ENCODE measurements at places on chromosomes 1 and 21.

DNA sequence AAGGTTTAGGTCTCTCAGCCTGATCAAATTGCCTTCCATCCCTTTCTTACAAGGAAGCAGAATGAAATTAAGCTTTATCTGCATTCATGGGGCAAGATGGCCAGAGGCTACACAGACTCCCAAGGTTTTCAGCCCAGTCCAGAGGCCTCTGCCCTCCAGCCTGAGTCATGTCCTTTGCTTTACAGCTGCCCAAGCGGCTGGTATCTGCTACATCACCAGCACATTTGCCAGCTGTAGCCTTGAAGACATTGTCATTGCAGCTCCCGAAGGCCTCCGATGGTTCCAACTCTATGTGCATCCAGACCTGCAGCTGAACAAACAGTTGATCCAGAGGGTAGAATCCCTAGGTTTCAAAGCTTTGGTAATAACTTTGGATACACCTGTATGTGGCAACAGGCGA is 16.0 kb downstream of the HAO2 start:
- no peak for DNase-seq

GRCh38 chr1:201069636-201070035 is 42.6 kb downstream of the CACNA1S start:
- no peak for DNase-seq

GRCh38 chr21:43686811-43687565 is 27.6 kb downstream of the RRP1B start:
- DNase-seq: no peak

GRCh38 chr1:20271498-20272400 is 18.9 kb upstream of the VWA5B1 start:
- no peak for DNase-seq

DNA sequence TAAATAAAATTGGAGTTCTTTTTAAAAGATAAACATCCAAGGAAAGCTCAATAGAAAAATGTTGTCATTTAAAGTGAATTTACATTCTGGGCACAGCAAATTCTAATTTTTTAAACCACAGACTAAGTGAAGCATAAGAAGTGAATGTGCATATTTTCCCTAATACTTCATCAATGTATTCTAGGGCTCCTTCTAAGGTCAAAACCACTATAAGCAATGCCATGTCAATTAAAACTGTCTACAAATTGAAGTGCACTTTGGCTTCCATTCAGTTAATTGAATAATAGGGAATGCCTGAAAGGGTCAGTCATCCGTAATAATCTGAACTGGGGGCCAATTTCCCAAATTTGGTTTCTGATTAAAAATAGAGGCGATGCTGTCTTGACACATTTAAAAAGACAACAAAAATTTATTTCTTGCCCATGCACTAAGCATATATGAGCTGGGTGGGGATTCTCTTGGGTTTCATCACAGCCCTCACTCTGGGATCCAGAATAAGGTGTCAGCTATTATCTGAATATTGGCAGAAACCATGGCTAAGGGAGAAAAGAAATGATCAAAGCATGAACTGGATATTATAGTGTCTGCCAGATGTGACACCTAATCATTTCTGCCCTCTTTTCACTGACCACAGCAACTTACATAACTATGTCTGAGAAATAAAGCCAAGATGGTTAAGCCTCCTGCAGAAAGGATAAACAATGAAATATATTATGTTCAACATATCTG is 660.6 kb upstream of the B3GALT2 start:
- DNase-seq: no peak

- DNase-seq: no peak
Observed at GRCh38 chr1:244197851-244198375, 146.8 kb downstream of the ZBTB18 start.

DNA sequence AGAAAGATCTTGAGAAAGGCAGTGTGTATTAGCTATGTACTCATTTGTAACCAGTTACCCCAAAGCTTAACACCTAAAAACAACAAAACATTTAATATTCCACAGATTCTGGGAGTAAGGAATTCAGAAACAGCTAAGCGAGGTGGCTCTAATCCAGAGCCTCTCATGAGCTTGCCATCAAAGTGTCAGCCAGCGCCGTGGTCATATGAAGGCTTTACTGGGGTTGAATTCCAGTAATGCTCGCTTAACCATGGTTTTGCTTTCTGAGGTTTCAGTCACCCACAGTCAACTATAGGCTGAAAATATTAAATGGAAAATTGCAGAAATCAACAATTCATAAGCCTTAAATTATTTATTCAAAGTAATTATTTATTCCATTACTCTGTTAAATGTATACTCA is 101.8 kb downstream of the CLIC6 start:
- no peak for DNase-seq

- DNase-seq: peak; percentile 94
Observed at GRCh38 chr1:202034683-202035462, 24.5 kb downstream of the ELF3 start.

- DNase-seq: no peak
Observed at GRCh38 chr1:228284521-228284920, 76.7 kb downstream of the OBSCN start.

GRCh38 chr1:153404086-153404635 is 12.2 kb upstream of the S100A7A start:
- no peak for DNase-seq
